ENCODE measurements at places on chromosomes 2 and 18.
A peak's percentile ranks its signal among the peaks of the same experiment; 100 is the strongest.

DNA sequence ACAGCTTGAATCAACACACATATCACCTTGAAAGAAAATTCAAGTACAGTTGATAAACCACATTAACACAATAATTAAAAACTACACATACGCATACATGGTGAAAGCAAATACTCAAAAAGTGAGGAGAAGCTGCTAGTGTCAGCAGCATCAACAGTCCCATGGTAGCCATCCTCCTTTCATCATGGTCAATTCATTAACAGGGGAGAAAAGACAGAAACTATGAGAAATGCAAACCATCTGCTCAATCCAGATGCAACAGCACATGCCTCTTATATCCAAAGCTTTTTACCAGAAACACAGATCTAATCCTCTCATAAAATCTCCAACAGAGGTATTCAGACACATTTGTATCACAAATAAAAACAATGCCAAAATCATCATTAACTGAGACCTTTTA, 81.9 kb upstream of the CHRNA1 start:
- no peak for ATAC-seq

- ATAC-seq: no peak
Measured at GRCh38 chr18:63177919-63178821, 141.4 kb downstream of the BCL2 start.

- no peak for ATAC-seq
Measured at GRCh38 chr2:17756668-17757067, 2.7 kb downstream of the GEN1 start.

- ATAC-seq: no peak
Measured at GRCh38 chr18:57122936-57123510, 23.9 kb upstream of the BOD1L2 start.

- ATAC-seq: no peak
Measured at GRCh38 chr2:45888167-45888566, 236.7 kb downstream of the PRKCE start.

- no peak for ATAC-seq
Measured at GRCh38 chr2:239247401-239248245, 153.2 kb downstream of the HDAC4 start.

DNA sequence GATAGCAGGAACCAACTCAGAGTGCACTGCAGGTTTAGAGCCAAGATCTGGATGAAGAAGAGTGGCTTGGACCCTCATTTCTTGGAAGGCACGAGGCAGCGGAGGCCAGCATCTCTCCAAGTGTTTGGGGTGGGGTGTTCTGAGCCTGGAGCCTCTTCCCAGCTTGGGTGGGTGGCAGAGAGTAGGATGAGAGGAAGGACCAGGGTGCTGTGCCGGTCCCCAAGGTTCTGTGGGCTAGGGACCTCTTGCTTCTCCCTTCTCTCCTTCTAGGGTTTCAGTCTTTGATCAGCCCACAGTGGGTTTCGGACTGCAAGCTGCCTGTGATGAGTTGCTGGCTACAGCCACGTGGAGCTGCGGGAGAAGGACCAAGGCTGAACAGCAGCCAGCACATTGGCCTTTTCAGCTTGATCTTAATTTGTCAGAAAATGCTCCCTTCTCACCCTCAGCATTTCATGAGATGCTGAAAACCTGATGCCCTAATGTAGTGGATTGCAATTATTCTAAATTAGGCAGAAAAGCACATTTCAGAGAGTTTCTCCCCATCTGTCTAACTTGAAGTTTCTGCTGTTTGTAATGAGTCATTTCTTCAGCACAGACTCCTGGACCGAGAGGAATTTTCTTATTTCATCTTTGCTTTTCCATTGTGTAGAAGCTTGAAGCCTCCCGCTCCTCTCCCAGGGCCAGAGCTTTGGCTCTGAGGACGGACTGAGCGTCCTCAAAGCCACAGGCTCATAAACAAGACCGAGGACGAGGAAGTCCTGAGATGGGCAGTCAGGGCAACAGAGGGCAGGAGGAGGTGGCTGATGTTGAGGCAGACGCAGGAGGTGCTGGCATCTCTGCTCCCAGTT, 99.1 kb upstream of the HDAC4 start:
- ATAC-seq: no peak

GRCh38 chr18:56374007-56374655, 264.3 kb downstream of the TXNL1 start:
- ATAC-seq: no peak

GRCh38 chr2:72006188-72006736, 141.4 kb downstream of the CYP26B1 start:
- ATAC-seq: no peak

- no peak for ATAC-seq
Measured at GRCh38 chr18:21914739-21915319, 174.2 kb downstream of the MIB1 start.

DNA sequence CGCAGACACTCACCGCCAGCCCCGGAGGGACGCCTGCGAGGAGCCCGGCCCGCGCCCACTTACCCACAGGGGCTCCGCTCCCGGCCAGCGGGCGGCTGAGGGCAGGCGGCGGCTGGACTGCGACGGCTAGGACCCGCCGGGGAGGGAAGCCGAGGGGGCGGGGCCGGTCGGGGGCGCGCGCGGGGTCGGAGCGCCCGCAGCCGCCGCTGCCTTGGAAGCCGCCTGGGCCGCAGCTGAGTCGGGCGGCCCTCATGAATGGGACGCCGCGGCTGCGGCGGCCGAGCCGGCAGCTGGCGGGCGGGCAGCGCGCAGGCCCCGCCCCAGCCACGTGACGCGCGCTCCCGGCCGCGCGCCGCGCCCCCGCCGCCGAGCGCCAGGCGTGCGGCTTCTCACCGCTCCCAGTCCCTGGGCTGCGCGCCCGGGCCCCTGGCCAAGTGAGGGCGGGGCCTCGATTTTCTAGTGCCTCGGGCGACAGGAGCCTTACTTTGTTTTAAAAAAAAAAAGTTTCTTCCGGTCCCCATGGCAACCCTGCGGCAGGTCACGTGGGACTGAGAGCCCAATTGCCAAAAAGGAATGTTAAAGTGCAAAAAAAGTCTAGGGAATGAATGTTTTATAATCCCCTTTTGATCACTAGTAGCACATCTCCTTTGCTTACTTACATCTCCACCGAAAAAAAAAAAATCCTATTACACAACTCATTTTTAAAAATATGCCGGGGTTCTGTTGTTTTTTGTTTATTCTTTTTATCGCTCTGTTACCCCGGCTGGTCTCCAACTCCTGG, at the start of gene LPIN2:
LPIN2 (minus strand) TSS at position 121 of the 781 bp plus-strand sequence. CDS start 52,304 bp downstream, outside the sequence.
- peak; percentile 95 for ATAC-seq

DNA sequence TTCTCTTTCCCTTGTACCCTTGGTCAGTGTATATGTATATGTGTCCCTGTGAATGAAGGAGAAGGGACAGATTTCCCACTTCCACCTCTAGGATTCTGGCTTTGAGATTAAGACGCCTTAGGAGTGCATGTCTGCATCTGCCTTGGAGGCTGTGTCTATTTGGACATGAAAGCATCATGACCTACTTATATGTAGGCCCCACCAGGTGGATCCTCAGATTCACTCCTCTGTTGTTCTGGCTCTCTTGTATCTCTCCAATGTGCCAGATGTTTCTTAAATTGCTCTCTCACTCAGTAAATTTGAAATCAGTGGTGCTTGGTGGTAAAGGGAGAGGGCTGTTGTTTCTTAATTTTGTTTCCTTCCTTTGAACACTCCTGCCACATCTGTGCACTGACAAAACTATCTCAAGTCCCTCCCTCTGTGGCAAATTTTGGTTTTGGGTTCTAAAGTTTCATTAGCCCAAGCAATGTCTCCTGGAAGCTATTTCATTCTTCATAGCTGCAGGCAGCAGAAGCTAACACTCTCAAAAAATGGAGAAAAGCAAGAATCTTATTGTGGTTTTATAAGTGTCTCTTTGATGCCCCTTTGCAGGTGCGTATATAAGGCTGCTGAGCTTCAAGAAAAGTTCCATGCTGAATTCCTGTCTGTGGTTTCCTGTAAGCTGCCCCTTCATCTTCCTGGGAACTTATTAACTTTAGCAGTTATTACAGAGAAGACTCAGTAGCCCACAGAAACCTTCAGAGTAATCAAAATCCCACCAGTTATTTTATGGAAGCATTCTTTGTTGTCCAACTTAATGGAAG, 179.7 kb upstream of the SETBP1 start:
- no peak for ATAC-seq

DNA sequence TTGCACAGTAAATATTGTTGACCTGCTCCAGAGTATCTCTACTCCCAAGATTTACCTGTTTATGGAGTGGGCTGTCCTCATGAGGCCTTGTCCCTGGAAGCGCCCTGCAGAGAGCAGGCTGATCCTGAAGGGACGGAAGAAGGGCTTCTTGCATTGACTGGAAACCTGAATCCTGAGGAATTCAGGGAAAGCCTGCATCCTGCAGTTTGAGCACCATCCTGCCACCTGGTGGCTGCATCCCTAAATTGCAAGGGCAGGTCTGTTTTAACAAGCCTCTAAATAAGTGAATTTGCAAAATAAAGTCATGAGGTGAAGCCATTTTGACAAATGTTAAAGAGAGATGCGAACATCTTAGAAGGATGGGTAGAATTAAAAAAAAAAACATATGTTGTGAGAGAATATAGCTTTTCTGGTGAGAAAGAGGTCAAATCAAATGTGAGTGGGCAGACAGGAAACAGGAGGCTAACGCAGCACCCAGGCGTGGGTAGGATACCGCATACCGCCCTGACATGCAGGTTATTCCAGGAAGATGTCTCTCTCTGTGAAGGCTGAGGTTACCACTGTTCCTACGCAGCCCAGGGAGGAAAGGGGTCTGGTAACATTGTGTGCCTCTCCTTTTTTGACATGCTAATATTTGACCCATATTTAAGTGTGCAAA, 754.9 kb downstream of the RNF144A start:
- ATAC-seq: no peak

DNA sequence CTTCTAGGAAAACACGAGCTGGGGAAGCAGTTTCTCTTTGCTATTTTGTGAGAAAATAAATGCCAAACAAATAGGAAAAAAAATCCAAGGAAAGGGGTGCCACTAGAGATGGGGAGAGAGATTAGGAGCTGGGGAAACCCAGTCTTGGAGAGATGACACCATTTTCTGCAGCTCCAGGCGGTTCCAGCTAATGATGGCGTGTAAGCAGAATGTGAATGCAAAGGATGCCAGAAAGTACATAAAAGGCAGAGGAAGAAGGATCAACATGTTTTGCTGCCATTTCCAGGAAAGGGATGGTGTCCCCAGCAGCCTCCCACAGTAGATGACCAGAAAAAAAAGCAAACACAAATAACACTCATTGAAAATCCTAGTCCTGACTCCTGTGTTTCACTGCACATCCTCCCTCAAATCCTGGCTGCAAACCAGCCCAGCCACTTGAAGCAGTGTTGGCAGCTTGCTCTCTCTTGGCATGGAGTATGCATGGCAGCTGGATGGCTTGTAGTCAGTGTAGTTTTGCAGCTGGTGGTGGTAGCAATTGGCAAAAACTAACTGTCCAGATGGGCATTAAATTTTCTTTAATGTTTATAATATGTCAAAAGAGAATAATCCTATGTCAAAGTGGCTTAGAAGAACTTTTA, 93.6 kb downstream of the FTCDNL1 start:
- ATAC-seq: no peak

DNA sequence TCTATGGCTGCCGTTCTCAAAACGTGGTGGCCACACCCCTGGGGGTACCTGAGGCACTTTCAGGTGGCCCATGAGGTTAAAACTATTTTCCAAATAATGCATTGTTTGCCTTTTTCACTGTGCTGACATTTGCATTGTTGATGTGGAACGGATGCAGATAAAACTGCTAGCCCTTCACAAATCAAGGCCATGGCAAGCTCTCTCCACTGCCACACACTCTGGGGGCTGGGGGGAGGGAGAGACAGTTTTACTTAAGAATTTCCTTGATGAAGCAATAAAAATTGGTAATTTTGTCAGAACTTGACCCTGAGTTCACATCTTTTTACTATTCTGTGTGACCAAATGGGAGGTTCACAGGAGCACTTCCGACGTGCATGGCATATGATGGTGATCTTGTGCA, 22.0 kb upstream of the TGIF1 start:
- ATAC-seq: no peak

DNA sequence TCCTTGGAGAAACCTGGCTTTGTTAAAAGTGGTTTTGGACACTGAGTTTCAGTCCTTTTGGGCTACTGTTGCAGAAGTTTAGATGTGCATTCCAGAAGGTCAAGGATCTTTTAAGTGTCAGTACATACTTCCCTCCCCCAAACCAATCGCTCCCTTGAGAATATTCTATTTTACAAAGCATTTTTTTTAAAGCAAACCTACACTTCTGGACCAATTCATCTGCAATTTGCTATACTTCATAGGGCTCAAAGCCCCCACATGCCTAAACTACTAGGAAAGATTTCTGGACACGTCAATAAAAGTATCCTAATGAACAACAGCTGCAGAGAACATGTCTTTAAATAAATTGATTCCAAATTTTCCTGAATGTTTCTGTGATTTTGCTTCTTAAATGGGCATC, 157.6 kb downstream of the RDH14 start:
- no peak for ATAC-seq

GRCh38 chr2:215711471-215712034, 275.7 kb upstream of the FN1 start:
- ATAC-seq: no peak

DNA sequence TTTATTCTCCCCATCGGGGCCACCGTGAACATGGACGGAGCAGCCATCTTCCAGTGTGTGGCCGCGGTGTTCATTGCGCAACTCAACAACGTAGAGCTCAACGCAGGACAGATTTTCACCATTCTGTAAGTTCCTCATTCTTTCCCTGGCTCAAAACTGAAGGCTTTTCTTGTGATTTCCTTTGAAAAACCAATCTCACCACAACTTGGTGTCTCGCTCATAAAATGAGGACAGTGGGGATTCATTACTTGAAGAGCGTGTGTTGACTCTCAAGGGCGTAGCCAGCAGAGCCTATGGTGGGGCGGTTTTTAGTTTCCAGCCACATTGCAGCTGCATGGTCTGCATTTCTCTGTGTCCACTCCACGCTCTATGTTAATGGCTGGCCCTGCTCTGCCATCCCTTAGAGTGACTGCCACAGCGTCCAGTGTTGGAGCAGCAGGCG, 29.0 kb downstream of the SLC1A4 start:
- ATAC-seq: peak; percentile 28

DNA sequence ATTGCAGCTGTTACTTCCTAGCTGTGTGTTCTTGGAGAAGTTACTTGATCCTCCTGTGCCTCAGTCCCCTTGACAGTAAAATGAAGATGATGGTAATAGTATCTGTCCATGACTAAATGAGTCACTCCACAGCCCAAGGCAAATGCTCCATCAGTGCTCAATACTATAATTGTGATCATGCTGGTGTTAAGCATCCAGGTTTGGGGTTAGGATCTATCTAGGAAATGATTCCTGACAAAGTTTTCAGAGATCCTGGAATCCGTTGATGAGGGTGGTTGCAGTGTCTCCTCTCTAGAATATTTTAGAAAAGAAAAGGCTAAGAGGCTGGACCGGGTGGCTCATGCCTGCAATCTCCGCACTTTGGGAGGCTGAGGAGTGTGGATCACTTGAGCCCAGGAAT, 2.7 kb upstream of the PRELID3A start:
- no peak for ATAC-seq

DNA sequence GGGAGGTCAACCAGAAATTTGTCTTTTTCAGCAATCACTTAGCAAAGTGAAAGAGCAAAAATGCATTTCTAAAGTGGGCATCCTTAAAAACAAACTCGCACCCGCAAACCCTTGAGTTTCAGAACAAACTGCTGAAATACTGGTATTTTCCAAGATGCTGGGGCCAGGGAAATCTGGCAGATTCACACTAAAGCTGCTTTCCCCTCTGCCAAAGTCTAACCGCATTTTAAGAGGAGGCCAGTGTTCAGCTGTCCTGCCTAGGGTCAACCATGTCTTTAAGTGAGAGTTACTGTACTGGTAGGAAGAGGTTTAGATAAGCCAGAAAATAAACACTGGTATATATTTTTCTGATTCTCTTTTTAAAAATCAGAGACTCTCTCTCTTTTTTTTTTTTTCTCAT, 55.9 kb downstream of the ACVR1 start:
- no peak for ATAC-seq

- ATAC-seq: no peak
Measured at GRCh38 chr2:48713647-48714046, 41.9 kb downstream of the LHCGR start.

All from stimulated activated memory B cell treated with anti-CD40 and anti-IgM and Interleukin-4, amounts not matched to agents 10 μg/mL and 1 μg/mL and 100 μg/mL, for 72 hours (primary cell).